Left ventricle myocardium inferior (tissue), 1 donor: ENCODE measurements at places on chromosomes 5 and 9.

DNA sequence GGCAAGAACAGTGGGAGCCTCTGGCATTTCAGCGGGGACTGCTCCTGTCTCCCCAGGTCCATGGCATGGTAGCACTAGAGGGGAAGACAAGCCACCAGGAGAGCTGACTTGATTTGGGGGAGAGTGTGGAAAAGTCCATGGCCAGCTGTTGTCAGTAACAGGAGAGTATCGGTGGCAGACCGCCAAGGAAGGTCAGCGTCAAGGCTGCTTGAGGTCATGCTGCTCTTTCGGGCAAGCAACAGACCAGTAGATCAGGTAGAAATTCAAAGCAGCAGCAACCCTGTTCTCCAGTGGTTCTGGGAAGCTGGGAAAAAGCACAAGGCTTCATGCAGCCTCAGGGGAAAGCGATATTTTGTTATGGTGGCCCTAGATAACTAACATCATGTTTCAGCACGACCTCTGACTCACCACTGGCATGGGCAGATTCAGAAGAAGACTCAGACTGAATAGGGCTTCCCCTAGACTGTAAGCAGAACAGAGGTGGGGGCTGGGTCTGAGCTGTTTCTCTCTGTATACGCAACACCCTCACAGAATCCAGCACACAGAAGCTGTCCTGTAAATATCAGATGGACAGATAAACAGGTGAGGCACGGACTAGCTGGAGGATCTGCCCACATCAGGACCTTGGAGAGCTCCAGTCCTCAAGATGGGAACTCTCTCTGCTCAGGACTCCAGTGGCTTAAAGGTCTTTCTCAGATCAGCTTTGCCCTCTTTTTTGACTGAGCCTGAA lies 35.2 kb upstream of the PLEKHG4B start:
- no peak for DNase-seq

DNA sequence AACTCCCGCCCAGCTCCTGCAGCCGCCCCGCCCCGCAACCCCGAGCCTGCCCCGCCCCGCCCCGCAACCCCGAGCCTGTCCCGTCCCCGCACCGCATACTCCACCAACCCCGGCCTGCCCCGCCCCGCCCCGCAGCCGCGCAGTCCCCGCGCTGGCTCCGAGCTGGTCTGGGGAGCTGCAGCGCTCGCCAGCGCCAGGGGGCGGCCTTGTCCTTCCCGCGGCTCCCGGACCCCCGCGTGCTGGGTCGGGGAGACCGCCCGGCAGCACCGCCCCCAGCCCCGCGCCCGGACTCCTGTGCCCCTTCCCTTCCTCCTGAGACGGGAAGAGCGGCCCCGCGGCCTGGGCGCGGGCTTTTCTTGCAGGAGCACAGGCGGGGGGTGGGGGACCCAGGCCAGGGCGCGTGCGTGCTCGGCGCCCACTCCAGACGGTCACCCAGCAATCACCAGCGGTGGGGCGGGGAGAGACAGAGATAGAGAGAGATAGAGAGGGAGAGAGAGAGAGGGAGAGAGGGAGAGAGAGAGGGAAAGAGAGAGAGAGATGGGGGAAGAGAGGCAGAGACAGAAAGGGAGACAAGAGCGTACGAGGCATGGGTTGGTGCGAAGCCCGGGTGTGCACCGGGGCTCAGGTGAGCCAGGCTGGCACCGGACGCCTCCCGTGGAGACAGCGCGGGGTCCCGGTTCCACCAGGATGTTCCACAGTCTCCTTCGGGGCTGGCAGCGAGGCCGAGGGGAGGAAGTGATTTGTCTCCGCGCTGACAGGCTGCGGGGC lies 14.7 kb upstream of the TMEM250 start:
- DNase-seq = no peak

DNA sequence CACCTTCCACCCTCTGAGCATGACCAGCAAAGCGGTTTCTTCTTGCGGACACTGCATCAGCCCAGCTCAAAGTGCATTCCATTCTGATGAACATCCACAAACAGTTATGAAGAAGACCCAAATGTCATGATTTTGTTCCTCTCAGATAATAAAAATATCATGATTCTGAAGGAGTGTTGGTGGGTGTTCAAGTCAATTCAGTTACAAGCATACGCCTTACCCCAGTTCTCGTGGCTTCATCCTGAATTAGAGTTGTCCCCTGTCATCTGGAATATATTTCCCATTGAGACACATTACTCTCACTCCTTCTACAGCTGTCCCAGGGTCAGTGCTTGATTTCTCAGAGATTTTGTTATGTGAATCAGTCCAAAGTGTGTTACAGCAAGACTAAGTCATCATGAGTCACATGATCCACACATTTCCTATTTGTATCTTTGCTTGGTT lies 325.4 kb downstream of the RFX3 start:
- DNase-seq = no peak

DNA sequence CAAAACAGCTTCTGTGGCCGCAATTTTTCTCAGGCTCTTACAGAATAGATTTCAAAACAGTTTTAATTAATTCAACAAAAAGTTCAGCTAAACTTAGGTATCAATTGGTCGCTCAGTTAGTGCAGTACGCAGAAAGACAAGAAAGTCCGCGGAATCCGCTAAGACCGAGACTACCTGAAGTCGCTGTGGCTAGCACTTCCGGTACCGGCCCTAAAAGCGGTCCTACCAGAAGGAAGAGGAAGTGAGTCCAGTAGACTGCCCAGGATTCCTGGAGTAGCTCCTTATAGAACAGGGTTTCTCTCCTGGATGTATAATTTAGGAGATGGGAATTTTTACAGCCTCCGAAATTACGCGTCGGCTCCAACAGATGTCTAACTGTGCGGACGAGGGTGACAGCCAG lies 16.6 kb upstream of the PCDHB2 start:
- no peak for DNase-seq

GRCh38 chr9:109918339-109919163 lies 138.6 kb downstream of the PALM2AKAP2 start:
- no peak for DNase-seq

- no peak for DNase-seq
Measured at GRCh38 chr9:131627648-131628458, 82.5 kb downstream of the PRRT1B start.

GRCh38 chr9:108579757-108580439 lies 275.9 kb downstream of the ACTL7B start:
- no peak for DNase-seq

- DNase-seq = no peak
Measured at GRCh38 chr5:37926732-37927131, 86.9 kb upstream of the GDNF start.

DNA sequence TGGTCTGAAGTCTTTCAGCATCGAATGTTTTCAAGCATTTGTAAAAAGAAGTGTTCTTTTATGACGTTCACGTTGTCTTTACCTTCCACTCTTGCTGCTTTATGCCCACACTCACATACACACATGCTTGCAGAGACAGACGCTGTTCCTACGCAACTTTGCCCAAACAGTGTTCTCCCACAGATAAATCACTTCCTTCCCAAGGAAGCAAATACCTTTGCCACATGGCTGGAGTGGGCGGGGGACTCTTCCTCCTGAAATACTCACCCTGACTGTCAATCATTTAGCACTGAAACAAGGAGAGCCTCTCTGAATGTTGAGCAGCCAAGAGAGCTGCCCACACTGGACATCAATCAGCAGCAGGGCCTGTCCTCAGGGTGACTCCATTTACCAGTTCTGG lies 22.4 kb upstream of the ASTN2 start:
- no peak for DNase-seq

DNA sequence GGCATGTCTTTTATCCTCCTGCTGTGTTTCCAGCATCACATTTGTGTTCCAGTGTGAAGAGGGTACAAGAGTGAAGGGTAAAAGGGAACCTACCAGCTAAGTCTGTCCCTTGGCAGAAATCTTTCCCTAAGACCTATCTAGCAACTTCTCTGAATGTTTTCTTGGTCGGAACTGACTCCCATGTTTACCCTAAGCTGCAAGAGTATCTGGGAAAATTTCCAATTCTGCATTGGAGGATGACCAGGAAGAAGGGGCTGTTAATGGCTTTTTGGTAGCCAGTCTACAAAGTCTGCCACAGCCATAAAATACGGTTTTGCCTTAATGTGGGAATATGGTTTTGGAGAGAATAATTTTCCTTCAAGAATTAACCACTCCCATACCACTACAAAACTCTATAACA lies 75.1 kb downstream of the MAST4 start:
- DNase-seq = no peak

- peak; percentile 53 for DNase-seq
Measured at GRCh38 chr5:79133657-79134451, 22.2 kb downstream of the BHMT start.

DNA sequence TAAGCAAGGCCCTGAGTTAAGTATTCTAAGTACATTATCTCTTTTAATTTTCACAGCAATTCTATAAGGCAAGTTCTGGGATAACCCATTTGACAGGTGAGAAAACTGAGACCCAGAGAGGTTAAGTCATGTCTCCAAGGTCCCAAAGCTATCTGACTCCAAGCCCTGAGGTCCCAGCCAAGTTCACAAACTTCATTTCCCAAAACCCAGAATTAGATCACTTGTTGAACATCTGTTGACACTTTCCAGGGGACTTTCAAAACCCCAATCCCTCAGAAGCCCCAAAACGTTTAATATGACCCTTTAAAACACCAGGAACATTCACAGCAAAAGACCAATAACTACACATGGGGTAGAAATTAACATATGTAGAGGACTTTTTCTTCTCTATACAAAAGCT lies 72.0 kb downstream of the SH3TC2 start:
- DNase-seq = no peak

- DNase-seq = no peak
Measured at GRCh38 chr5:8270246-8270645, 401.3 kb downstream of the MTRR start.

DNA sequence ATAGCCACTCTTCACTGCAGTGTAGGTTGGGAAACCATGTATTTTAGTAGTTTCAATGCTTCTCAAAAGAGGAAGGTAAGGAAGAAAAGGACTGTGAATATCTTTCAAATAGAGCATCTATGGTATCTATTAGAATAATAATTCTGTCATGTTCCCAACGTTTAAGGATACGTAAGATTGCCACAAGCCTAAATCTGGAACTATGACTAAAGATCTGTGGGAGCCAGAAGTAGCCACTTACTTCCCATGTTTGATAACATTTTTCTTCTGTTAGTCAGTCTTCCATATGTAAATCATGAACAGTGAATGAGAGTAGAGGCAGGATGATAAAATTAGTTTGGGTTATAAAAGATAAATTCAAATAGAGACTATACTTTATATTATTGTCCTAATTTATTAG lies 16.3 kb upstream of the MROH2B start:
- DNase-seq = no peak

- no peak for DNase-seq
Measured at GRCh38 chr9:2096376-2096970, 81.3 kb downstream of the SMARCA2 start.

- no peak for DNase-seq
Measured at GRCh38 chr5:80185095-80185494, 70.8 kb downstream of the SERINC5 start.

- DNase-seq = no peak
Measured at GRCh38 chr5:1853531-1853930, 29.2 kb downstream of the IRX4 start.

DNA sequence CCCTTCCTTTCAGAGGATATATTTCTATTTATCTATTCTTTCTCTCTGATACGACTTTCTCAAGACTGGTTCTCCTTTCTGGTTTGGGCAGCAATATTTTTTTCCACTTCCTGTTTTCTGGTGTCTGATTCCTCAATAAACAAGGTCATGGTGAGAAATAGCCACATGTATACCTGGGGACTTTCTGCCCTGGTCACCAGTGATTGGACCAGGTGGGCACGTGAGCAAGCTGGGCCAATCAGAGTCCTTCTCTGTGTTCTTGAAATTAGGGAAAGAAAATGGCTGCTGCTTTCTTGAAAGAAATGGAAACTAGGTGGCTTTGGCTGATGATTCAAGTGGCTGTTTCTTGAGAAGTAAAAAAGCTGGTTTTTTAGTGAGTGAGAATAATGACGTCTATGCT lies 18.4 kb upstream of the GSN start:
- DNase-seq = no peak

- DNase-seq = no peak
Measured at GRCh38 chr5:126437721-126438120, 14.5 kb downstream of the GRAMD2B start.

- DNase-seq = no peak
Measured at GRCh38 chr5:136135536-136135935, 2.9 kb downstream of the SMAD5 start.

- peak; percentile 24 for DNase-seq
Measured at GRCh38 chr9:21252721-21253547, 13.1 kb upstream of the IFNA14 start.

- no peak for DNase-seq
Measured at GRCh38 chr9:123527981-123528380, 172.0 kb downstream of the CRB2 start.

GRCh38 chr9:124190761-124191160 lies 67.0 kb upstream of the NEK6 start:
- DNase-seq = no peak

GRCh38 chr9:105146677-105147076 lies 97.8 kb upstream of the SLC44A1 start:
- no peak for DNase-seq

GRCh38 chr5:137341831-137342230 lies 157.3 kb downstream of the SPOCK1 start:
- DNase-seq = no peak

GRCh38 chr5:43294226-43294625 lies 19.0 kb downstream of the HMGCS1 start:
- no peak for DNase-seq

DNA sequence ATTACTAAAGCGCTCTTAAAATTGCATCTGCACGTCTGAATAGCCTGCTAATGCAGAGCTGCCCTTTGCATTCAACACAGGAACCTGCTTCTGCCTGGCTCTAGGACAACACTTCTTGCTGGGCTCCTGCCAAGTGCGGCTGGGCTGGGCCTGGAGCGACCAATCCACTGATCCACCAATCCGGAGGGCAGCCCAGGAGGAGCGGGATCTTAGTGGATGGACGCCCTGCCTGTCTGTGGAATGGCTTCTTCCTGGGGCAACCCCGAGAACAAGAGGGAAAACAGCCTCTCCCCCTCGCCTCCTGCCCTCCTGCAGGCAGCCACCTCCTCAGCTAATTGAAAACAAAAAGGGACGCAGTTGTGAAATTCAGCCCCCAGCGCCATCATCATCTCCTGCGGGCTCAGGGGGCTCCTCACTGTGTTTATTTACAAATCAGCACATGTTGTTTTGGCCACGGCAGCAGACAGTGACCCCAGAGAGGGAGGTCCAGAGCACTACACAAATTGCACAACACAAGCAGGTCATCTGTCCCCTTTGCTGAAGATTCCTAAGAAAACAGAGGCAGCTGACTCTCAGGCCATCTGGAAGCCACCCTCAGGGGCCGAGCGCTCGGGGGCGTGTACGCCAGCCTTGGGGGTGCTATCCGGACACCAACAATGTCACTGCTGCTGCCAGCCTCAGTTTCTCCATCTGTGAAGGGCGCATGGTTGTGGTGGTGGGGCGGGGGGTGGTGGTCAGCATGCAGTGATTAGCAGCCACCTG lies 57.3 kb downstream of the GADD45G start:
- peak; percentile 99 for DNase-seq

DNA sequence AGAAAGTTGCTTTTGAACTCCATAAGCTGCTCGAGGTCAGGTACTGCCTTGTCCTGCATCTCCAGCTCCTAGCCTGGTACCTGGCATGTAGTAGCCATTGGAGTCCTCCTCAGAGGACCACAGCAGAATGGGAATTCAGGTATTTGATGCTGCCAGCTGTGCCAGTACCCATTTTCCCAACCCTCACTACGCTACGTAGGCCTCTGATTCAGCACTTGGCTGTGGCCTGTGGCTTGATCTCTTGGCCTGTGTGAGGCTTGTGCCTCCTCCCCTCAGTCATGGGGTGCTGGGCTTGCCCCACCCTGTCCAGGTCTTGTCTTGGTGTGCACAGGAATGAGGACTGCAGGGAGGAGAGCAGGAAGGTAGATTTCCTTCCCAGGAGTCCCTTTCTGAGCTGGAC lies 11.8 kb downstream of the OTULIN start:
- no peak for DNase-seq
